GM20000 (cell line): ENCODE measurements at places on chromosomes 16 and 17.
A peak's percentile ranks its signal among the peaks of the same experiment; 100 is the strongest.

GRCh38 chr17:50322271-50322670 lies 23.7 kb upstream of the XYLT2 start:
- no peak for DNase-seq

DNA sequence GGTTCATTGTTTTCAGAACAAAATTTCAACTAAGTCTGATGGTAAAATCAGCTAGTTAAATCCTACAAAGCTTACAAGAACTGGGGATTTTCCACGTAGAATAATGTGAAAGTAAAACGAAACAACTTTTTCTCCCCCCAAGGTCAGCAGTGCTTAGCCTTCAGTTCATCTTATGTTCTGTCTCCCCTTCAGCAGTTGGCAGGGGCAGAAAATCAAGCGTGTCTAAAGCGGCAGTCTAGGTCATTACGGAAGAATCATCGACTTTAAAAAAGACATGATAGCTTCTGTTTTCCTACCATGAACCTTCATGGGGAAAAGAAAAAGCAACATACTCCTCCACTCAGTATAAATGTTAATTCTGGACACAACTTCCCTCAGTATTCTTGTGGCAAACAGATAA lies 50.7 kb downstream of the GNA13 start:
- peak; percentile 33 for DNase-seq

DNA sequence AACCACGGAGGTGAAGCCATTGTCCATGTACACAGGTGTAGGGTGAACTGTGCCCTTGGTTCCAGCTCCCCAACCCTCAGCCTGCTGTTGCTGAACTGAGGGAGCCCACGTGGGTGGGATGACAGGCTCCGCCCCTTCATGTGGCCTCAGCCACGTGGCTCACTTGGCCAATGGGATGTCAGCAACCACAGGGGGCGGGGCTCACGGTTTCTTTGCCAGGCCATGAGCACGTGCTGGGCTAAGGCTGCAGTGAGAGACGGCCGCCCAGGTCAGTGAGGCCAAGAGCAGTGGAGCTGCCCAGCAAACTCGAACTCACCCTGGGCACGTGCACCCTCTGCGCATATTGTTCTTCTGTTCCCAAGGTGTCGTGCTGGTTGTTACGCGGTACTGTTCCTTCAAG lies 282.6 kb downstream of the IRF8 start:
- DNase-seq: no peak

GRCh38 chr16:27980076-27980775 lies 83.3 kb downstream of the GSG1L start:
- DNase-seq: no peak

DNA sequence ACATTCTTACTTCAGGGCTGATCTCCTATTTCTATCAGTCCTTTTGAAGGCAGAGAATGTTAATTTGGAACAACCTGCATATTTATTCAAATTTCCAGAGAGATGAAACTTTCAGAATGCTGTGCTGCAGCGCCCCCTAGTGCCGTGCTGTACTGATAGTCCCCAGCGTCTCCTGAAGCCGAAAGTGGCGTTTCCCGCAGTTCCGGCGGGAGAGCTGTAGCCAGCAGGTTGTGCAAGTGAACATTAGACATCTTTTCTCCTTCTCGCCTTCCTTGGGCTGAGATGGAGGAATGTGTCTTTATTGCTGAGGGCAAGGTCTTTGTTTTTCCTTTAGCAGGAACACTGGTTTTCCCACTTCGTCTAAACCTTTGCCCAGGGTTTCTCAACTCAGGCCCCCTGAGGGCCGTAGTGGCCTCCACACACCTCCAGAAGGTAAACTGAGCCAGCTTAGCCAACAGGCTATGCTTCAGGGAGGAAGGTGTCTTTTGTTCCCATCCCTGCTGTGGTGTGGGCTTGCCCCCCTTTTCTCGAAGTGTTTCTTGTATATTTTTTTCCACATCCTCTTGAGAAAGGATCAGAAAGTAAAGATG lies 26.4 kb downstream of the USP10 start:
- DNase-seq: peak; percentile 42

DNA sequence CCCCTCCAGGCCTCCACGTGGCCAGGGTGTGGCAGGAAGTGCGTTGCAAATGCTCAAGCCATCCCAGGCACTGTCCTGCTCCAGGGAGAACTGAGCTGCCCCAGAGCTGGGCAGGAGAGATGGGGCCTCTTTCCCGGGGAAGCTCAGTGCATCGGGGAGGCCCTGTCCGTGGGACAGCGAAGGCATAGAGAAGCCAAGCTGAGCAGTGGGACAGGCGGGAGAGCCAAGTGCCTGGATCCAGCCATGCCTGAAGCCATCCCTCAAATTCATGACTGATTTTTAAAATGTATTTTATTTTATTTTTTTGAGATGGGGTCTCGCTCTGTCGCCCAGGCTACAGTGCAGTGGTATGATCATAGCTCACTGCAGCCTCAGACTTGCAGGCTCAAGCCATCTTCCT lies 25.4 kb upstream of the SSTR5 start:
- no peak for DNase-seq

- no peak for DNase-seq
Observed at GRCh38 chr17:8946476-8946875, 19.0 kb downstream of the PIK3R5 start.

DNA sequence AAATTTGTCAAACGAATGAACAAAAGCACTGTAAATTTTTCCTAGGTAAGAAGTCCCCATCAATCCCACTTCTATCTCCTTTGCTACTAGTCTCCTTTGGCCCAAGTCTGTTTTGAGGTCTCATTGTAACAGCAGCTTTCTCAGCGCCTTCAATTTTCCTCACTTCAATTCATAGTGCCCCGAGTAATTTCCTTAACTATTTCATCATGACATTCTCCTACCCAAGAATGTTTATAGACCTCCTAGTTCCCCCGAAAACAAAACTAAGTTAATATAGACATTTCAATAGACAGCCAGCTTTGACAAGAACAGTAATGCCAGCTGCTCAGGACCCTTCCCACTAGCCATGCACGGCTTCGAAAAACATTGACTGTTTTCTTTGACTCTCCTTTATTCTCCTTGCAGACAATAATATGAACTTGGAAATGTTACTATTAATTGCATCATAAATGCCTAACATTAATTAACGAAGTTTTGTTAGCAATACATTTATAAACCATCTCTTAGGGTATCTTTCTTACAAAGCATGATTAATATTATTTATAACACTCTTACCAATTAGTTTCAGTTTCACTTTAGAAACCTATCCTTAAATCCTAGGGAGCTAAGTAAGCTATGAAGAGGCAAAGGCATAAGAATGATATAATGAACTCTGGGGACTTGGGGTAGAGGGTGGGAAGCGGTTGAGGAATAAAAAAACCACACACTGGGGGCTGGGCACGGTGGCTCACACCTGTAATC lies 22.8 kb downstream of the GLG1 start:
- no peak for DNase-seq

DNA sequence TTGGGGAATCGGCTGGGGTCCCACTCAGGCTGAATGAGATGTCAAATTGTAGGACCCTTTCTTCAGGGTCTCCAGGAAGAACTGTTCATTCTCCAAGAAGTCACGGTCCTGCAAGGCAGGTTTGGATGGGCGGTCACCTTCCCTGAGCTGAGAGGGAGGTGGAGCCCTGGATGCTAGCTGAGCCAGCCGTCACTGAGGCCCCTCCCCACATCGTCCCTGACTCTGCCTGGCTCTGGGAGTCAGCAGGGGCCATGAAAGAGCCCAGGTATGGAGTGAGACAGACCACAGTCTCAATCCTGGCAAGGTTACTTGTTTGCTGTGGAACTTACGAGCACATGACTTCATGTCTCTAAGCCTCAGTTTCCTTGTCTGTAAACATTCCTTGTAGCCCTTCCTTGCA lies 6.0 kb upstream of the MRPL38 start:
- DNase-seq: no peak

DNA sequence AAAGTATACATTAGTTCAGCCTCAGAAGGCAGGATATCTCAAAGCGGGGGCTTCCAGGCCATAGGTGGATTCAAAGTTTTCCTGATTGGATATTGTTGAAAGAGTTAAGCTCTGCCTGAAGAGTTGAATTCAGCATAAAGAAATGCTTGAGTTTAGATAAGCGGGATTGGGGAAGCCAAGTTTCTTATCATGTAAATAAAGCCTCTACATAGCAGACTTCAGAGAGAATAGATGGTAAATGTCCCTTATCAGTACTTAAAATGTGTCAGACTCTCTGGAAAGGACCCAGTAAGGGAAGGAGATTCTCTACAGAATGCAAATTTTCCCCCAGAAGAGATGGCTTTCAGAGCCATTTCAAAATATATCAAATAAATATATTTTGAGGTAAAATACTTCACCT lies 423.5 kb downstream of the SHISA9 start:
- DNase-seq: no peak

GRCh38 chr16:2096853-2097595 lies 38.7 kb downstream of the PKD1 start:
- no peak for DNase-seq

GRCh38 chr16:87178977-87179376 lies 138.2 kb downstream of the C16orf95 start:
- DNase-seq: no peak

DNA sequence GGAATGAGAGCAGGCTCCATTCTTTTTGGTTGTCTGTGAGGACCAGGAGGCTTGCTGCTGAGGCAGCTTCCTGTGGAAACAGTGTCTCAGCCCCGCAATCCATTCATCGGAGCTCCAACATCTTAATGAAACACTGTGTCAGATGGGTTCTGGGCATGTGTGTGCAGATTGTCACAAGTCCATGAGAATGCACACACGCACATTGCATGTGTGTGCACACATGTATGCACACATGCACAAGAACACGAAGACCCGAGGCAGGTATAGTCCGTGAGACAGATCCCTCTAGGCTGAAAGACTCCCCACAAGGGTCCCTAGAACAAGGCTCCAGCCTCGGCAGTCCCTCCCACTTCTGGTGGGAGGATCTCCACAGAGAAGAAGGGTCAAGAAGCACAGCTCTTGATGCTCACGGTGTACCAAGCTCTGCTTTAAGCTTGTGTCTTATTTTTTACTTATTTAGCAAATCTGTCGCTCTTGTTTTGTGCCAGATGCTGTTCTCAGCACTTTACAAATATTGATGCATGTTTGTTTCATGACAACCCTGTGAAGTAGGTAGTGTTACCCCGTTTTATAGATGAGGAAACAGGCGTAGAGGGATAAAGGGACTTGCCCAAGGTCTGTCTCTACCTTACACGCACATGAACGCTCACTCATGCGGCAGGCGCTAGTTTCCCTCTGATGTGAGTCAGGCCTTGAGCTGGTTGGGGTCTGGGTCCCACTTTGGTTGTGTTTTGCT lies 213.1 kb downstream of the SEC14L1 start:
- DNase-seq: no peak
